ENCODE measurements at places on chromosomes 1 and 21. TPM values are rescaled to one million over a fixed set of nuclear protein-coding genes. Genes with fewer than 3 reads are reported as not detected.

KPRP gene
- total RNA-seq = not detected

OR2G6 gene
- not detected for total RNA-seq

GJA9 gene
- total RNA-seq = 0.07 TPM

TNFSF18 gene
- total RNA-seq = 0.46 TPM

PRAMEF27 gene
- total RNA-seq = not detected

CFHR3 gene
- not detected for total RNA-seq

FMOD gene
- total RNA-seq = 32.6 TPM

PIGV gene
- 14.5 TPM for total RNA-seq

TFF2 gene
- total RNA-seq = not detected

AIRE gene
- total RNA-seq = 0.07 TPM

UMODL1 gene
- total RNA-seq = 0.03 TPM

TOMM20 gene
- 90.8 TPM for total RNA-seq

CHRNB2 gene
- 0.03 TPM for total RNA-seq

AUNIP gene
- total RNA-seq = 0.30 TPM

SLAMF6 gene
- total RNA-seq = not detected

LCE1B gene
- not detected for total RNA-seq

BRDT gene
- total RNA-seq = not detected

ICOSLG gene
- 1.5 TPM for total RNA-seq

GPATCH3 gene
- 8.5 TPM for total RNA-seq
